ENCODE measurements at places on chromosomes 2 and 18.
A peak's percentile ranks its signal among the peaks of the same experiment; 100 is the strongest.

- no peak for DNase-seq
Observed at GRCh38 chr2:25895018-25895417, 16.7 kb upstream of the ASXL2 start.

DNA sequence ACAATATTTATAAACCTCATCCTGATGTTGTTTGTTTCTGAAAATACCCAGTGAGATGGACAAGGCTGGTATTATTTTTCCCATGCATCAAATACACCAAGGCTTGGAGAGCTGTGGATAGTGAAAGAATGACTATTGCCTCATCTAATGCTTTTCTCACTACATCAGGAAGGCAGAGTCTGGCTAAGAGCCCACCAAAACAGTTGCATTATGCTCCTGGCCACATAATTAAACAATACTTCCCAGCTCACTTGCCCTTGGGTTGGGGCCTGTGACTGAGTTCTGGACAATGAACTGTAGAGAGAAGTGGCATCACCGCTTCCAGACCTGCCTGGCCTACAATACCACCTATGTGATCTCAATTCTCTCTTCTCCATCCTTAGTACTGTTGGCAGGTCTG lies 46.4 kb upstream of the REEP1 start:
- no peak for DNase-seq

- no peak for DNase-seq
Observed at GRCh38 chr2:218999021-218999880, 6.0 kb upstream of the CRYBA2 start.

- DNase-seq: no peak
Observed at GRCh38 chr2:238700117-238700457, 147.8 kb upstream of the TWIST2 start.

DNA sequence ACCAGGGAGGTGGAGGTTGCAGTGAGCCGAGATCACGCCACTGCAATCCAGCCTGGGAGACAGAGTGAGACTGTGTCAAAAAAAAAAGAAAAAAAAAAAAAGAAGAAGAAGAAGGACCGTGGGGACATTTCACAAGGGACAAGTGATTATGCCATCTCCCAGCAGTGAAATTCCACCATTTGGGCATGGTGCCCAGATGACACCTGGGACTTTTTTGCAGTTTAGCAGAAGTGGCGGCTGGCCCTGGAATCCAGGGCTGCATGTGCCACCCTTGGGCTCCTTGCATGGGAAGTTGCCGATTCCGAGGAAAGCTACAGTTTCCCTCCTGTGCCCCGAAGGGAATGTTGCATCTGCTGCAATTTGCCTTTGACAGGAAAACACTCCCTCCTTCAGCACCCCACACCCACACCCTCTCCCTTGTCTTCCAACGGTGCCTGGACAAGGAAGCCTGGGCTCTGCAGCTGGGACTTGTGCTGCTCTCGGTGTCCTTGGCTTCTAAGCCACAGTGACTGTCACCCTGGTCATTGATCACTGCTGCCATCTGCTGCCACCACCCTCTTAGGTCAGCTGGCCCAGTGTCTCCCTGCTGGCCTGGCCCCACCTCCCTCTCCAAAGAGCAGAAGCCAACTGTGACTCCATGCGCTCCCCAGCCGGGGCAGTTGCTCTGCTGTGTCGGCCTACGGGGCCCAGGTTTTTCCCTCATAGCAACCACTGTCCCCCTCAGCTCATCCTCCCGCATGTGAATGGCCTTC lies 56.4 kb upstream of the LRRC30 start:
- no peak for DNase-seq

GRCh38 chr18:67550872-67551520 lies 34.5 kb upstream of the DSEL start:
- no peak for DNase-seq

- DNase-seq: no peak
Observed at GRCh38 chr2:192230889-192231453, 36.2 kb upstream of the TMEFF2 start.

GRCh38 chr2:68569604-68570003 lies 73.8 kb upstream of the PROKR1 start:
- DNase-seq: no peak

- DNase-seq: no peak
Observed at GRCh38 chr2:30038419-30038818, 108.4 kb upstream of the YPEL5 start.

GRCh38 chr2:63663013-63663864 lies 74.5 kb downstream of the MDH1 start:
- no peak for DNase-seq

DNA sequence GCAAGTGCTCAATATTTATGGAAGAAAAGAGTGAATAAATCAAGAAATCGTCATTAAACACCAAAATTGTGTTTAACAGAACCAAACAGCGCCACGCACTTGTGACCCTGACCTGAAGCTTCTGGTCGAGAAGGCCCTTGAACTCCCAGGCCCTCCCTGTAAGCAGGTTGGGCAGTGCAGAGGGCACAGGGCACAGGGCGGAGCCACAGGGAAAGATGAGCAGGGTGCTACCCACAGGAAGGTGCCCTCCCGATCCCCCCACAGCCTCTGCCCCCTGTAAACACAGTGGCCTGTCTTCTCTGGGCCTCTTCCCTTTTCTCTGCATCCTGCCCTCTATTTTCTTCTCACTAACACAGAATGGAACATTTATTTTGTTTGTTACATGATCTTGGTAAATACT lies 16.9 kb upstream of the TUBB6 start:
- no peak for DNase-seq

DNA sequence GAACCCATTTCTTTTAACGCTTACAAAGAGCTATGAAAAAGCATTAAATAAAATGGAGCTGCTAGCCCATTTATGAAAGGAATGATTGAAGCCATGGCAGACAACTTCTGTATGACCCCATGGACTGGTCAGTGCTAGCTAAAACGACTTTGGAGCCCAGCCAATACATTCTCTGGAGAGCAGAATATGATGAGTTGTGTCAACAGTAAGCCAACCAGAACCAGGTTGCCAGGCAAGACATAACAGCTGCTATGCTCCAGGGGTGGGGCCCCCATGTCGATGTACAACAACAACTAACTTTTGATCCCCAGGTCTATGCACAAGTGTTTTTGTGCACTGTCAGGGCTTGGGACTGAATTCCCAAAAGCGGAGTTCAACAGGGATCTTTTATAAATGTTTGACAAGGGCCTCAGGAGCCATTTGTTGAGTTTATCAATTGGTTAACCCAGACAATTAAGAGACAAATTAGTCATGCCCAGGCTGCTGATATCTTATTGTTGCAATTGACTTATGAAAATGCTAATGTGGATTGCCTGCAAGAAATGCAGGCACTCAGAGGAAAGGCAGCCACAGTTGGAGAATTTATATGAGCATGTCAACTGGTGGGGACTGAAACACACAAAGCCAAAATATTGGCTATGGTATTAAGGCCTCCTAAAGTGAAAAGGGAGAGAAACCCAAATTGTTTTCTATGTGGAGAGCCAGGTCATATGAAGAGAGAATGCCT lies 64.6 kb upstream of the MYO3B start:
- DNase-seq: no peak

GRCh38 chr2:22817197-22817596 lies 567.8 kb upstream of the KLHL29 start:
- DNase-seq: no peak

DNA sequence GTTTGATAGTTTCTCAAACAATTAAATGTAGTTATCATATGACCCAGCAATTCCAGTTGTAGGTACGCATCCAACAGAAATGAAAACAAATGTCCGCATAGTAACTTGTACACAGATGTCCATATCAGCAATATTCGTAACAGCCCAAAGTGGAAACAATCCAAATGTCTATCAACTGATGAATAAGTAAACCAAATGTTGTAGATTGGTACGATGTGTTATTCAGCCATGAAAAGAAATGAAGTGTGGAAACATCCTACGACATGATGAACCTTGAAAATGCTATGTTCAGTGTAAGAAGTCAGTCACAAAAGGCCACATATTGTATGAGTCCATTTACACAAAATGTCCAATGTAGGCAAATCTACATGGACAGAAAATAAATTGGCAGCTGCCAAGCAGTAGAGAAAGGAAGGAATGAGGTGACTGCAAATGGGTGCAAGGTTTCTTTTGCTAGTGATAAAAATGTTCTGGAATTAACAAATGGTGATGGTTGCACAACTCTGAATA lies 26.9 kb downstream of the GAREM1 start:
- DNase-seq: no peak

- DNase-seq: peak; percentile 9
Observed at GRCh38 chr18:38693104-38693503, 1127.5 kb upstream of the CELF4 start.

DNA sequence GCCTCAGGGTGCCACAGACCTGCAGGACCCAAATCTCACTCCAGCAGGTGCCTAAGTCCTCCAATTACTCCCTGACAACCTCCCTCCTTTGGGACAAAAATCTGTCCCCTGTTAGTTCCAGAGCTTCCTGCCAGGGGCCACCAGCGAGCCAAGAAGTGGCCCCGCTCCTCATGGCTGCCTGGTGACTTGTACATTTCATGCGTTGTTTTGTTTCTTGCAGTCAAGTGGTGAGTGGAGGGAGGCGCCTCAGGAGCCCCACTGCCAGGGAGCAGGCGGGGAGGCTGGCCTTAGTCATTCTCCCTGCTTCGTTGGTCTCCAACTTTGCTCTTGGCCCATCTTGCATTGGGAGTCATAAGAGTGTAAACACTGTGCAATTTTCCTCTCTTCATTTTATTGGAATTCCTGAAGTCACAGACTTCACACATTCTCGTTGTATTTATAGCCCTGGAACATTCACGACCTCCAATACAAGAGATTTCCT lies 81.3 kb downstream of the KCNF1 start:
- DNase-seq: no peak

DNA sequence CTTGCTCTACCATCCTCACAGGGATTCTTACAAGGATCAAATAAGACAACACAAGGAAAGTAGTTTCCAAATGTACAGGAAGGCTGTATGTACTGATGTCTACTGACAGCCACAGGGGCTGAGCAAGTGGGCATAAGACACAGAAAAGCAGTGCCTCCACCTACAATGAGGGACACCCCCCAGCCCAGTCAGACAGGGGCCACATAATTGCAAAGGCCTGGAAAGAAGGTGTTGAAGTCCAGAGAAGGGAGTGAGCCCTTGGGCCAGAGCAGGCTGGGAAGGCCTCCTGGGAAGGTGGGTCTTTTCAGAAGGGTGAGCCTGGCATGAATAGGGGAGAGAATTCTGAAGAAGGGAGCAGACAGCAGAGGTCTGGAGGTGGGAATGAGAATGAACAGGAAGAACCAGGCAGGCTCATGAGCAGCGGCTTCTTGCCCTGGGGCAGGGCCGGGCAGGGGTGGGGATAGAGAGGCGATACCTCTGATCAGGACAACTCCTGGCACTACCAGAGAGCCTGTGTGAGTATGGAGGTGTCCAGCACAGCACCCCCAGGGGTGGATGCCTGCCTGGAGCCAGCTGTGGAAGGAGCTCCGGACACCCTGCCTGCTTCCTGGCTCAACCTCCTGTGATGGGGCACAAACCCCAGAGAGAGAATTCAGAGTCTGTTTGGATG lies 30.1 kb downstream of the HS1BP3 start:
- DNase-seq: no peak

DNA sequence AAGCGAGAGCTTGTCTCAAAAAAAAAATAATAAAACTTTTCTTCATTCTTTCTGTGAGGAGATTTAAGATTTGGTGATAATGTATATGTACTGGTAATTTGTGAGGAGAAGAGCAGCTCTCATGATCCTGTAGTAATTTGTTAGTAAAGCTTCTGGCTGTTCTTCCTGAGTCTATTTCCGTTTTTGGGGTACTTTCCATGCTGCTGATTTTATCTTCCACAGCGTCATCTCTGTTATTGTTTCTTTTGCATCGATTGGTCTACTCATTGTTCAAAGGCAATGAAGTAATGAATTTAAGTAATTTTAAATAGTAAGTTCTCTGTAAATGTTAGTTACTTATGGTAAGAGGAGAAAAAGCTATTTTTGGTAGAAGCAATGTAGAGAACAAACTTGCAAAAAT lies 12.0 kb downstream of the NDUFAF7 start:
- DNase-seq: no peak

GRCh38 chr18:48230467-48231113 lies 178.6 kb downstream of the ZBTB7C start:
- peak; percentile 28 for DNase-seq

GRCh38 chr2:98334439-98335078 lies 11.7 kb upstream of the CNGA3 start:
- DNase-seq: peak; percentile 7

GRCh38 chr2:218716070-218716469 lies 5.4 kb downstream of the TTLL4 start:
- no peak for DNase-seq

DNA sequence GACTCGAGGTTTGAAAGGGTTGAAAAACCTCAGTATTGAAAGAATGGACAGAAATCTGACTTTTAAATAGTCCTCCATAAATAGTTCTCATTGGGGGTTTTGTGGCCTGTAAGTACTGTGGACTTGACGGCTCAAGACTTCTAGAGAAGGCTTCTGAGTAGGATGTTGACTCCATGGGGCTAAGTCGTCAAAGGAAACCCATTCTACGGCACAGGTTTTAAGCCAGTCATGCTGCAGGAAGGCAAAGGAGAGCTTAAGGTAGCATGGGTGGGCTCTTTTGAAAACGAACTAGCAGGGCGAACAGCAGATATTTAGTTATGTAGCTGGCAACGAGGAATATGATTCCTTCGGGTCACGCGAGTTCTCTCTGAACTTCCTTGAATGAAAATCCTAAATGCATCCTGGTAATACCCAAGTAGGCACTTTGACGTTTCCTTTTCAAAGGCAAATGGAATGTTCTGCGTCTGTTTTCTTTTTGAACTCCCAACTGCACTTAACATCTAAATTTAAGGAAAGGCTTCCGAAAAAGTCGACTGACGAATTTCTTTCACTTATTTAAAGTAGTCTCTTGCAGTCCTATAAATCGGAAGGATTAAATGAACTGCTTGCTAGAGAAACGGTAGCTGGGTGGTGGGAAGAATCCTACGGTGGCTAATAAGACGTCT lies 1.1 kb upstream of the NEDD4L start:
- DNase-seq: no peak

All from cerebellar cortex (tissue), 1 donor.